ENCODE measurements at places on chromosomes 11 and 22. TPM values are rescaled to one million over a fixed set of nuclear protein-coding genes. Genes with fewer than 3 reads are reported as not detected.

DNA sequence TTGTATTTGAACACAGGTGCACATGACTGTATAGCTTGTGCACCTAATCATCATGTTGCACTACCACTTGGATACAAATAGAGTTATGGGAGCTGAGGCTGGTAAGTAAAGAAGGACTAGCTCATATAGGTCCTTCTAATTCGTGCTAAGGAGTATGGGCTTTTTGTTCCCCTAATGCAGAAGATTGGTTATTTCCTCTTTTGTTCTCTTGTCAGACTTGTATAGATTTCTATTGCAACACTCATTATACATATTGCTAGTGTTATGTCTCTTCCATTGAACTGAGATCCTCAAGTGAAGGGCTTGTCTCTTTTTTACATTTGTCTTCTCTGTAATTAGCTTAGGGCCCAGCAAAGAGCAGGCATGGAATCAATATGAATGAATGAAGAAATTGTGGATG is 54.1 kb upstream of the ARHGAP20 start:
- no peak for ATAC-seq

GRCh38 chr11:47768101-47768612 is 1.0 kb upstream of the FNBP4 start:
- ATAC-seq, result peak; percentile 28

Gene SHISAL1
- 23.1 TPM for total RNA-seq

- no peak for ATAC-seq
These were observed 15.6 kb upstream of the ARHGAP42 start for GRCh38 chr11:100671471-100671870.

DNA sequence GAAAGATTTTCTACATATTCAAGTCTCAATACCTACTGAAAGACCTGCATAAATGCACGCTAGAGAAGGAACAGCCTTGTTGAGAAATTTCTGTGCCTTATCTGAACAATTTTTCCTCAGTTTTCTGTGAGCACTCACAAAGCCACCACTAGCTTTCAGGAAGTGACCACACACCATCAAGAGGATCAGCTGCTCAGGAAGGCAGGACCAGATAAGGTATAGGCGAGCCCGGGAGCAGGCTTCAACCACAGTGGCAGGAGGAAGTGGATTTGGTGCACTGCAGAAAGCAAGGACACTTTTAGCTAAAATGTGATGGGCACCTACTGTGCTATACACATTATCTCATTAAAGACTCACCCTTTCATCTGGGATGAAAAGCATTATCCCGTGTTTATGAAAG is 220.8 kb downstream of the RAB38 start:
- ATAC-seq, result no peak

DNA sequence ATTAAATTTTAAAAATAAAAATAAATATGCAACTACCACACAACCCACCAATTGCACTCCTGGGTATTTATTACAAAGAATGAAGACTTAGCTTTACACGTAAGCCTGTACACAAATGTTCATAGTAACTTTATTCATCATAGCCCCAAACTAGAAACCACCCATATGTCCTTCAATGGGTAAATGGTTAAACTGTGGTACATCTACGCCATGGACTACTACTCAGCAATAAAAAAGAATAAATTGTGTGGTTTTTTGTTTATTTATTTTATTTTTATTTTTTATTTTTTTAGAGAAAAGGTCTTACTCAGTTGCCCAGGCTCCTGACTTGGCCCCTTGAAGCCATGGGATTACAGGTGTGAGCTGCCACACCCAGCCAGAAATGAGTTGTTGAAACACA is 14.6 kb downstream of the GAL start:
- ATAC-seq, result no peak

GRCh38 chr11:96277696-96278038 is 65.3 kb downstream of the MAML2 start:
- no peak for ATAC-seq

Gene SCGB1C1
- total RNA-seq, result not detected

DNA sequence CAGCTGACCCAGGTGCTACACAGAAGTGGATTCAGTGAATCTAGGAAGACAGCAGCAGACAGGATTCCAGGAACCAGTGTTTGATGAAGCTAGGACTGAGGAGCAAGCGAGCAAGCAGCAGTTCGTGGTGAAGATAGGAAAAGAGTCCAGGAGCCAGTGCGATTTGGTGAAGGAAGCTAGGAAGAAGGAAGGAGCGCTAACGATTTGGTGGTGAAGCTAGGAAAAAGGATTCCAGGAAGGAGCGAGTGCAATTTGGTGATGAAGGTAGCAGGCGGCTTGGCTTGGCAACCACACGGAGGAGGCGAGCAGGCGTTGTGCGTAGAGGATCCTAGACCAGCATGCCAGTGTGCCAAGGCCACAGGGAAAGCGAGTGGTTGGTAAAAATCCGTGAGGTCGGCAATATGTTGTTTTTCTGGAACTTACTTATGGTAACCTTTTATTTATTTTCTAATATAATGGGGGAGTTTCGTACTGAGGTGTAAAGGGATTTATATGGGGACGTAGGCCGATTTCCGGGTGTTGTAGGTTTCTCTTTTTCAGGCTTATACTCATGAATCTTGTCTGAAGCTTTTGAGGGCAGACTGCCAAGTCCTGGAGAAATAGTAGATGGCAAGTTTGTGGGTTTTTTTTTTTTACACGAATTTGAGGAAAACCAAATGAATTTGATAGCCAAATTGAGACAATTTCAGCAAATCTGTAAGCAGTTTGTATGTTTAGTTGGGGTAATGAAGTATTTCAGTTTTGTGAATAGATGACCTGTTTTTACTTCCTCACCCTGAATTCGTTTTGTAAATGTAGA is 1.7 kb downstream of the MALAT1 start:
- ATAC-seq, result no peak

Gene FOLR3
- total RNA-seq, result not detected

DNA sequence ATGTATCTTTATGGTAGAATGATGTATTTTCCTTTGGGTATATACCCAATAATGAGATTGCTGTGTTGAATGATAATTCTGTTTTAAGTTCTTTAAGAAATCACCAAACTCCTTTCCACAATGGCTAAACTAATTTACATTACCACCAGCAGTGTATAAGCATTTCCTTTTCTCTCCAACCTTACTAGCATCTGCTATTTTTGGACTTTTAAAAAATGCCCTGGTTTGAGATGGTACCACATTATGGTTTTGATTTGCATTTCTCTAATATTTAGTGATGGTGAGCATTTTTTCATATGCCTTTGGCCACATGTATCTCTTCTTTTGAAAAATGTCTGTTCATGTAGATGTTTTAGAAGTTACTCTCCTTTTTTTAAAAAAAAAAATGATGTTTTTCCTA is 142.0 kb downstream of the METTL15 start:
- ATAC-seq, result no peak

DNA sequence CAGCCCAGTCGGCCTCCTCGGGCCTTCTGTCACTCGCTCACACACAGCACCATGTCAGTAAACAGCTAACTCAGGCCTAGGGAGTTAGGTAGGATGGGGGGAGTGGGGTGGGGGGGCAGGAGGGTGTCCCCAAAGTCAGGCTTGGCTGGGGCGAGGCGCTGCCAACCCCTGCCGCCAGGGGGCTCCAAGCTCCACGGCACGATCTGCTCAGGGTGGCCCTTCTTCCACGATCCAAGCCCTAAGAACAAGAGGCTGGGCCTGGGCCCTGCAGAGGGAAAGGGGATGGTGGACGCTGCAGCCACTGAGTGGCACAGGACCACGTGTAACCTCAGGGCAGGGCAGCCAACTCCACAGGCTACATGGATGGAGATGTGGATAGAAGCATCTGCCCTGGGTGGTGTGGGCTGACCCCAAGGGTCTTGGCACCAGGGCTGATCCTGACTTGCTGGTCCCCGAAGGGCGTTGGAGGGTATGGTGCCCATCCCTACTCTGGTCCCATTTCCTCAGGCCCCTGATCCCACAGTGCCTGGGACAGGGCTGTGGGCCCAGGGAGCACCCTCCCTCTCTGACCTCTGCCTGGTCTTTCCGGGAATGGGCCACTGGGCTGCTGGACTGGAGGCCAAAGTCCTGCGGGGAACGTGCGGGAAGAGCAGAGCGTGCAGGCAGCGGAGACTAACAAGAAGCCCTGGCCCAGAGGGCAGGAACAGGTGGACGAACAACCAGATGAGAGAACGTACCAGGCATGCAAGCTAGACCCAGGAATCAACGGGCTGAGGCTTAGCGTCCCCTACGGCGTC is 29.1 kb upstream of the TXNRD2 start:
- peak; percentile 71 for ATAC-seq

GRCh38 chr22:38754751-38755154 is 1.0 kb downstream of the SUN2 start:
- ATAC-seq, result peak; percentile 13

Gene TSGA10IP
- not detected for total RNA-seq

Gene PRAME
- not detected for total RNA-seq

- ATAC-seq, result no peak
These were observed 149.5 kb downstream of the COMMD9 start for GRCh38 chr11:36139767-36140166.

GRCh38 chr11:126451211-126451802 is 95.8 kb downstream of the ST3GAL4 start:
- ATAC-seq, result no peak

Gene PKNOX2
- total RNA-seq, result 1.7 TPM

Gene GPR83
- 0.27 TPM for total RNA-seq

DNA sequence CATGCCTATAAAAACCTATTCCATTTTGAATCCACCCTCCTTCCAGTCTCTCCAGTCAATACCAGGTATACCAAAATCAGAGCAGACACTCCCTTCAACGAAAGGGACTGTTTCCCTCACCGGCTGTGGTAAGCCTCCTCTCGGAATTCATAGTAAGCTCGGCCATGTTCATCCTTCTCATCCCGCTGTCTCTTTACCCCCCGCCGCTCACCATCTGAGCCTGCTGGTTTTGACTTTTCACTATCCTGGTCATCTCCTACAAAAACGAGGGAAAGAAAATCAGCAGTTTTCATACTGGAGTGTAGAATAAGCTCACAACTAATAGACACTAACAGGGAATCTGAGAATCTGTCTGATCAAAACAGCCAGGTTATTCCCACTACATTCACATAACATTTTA is 3.1 kb downstream of the HNRNPUL2 start:
- ATAC-seq, result no peak
